ENCODE measurements at places on chromosomes 12 and 14.
A peak's percentile ranks its signal among the peaks of the same experiment; 100 is the strongest.

DNA sequence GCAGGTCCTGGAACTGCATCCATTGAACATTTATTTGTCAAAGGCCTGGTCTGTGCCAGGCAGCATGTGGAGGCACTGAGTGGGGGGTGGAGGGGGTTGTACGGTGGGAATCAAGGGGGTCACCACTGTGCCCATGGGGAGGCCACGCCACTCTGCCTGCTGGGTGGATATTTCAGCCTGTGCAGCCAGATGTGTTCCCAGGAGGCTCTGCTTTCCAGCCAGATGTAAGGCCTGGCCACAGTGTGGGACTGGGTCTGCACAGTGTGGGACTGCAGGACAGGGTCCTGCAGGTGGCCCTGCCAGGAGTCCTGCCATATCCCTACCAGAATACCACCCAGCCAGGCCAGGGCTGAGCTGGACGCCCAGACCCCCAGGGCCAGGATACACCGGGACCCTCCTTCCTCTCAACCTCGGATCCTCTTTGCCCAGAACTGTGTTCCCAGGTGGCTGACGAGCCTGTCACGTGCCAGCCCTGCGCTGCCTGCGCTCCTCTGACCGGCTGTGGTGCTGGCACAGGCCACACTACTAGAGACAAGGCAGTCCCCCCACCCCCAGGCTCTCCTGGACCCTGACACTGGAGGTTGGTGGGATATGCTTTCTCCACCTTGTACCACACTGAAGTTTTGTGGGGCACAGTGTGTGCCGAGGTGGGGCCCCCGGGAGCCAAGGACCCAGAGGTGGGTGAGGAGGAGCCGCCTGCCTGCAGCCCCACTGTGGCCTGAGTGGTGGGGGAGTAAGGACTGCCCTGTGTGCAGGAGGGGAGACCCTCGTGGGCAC is 17.5 kb downstream of the XRCC3 start:
- no peak for DNase-seq

GRCh38 chr14:50826681-50827080 is 4.3 kb downstream of the NIN start:
- DNase-seq = no peak

DNA sequence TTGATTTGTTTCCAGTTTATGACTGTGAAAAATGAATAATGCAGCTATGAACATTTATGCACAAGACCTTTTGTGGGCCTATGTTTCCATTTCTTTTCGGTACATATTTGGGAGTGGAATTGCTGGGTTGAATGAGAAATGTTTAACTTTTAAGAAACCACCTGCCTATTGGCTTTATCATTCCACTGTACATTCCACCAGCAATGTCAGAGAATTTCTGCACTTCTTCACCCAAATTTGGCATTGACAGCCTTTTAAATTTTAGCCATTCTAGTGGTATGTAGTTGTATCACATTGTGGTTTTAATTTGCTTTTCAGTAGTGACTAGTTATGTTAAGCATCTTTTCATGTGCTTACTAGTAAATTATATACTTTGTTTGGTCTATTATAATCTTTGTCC is 317.0 kb upstream of the TMTC1 start:
- DNase-seq = peak; percentile 6

DNA sequence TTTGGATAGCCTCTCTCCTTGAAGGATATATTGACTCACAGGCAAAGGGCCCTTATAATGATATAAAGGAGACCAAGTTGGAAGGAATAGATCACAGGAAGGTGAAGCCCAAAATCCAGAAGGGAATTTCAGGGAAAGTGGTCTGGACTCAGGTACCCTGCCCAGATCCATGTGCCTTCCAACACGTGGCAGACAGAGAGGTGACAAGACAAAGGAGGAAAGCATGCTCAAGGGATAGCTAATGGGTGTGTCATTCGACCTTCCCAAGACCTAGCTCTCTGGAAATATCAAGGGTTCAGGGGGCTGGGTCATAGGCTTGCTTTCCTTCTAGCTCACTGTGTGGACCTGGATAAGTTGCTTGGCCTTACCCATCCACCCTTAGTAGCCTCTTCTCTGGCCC is 214.3 kb downstream of the ZFP36L1 start:
- no peak for DNase-seq

- DNase-seq = no peak
Measured at GRCh38 chr14:101535232-101535631, 26.1 kb upstream of the DIO3 start.

GRCh38 chr12:120286768-120287490 is 4.8 kb downstream of the RNU4-2 start:
- DNase-seq = no peak

DNA sequence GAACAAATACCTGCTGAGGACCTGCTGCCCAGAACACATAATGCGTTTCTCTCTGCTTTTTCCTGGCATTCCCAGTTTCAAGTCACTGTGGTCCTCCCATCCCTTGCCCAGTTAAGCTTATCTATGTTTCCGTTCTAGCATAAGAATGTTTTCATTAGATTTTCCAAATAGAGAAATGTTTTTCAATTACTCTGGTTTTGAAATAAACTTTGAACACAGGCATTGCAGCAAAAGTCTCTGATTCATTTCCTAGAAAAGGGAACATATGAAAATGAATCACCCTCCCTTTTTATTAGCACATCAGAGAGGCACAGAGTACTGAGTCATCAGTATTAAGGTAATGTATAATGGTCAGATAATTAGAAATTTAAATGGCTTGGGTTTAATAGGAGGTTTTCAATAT is 201.1 kb upstream of the TMEM260 start:
- peak; percentile 85 for DNase-seq

DNA sequence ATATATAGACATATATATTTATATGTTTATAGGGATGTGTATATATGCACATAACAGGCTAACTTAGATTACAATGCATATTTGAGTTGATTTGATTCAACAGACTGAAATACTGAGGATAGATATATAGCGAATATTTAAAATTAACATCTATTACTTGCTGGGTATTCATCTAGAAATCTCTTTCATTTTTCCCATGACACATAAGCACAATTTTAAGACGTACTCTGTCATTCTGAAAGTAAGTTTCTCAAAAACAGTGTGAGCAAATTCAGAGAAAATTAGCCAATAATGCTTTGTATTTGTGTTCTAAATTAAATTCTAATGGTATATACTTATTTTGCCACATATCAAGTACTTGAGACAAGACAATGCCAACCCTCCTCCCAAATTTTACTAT is 907.5 kb upstream of the MDGA2 start:
- DNase-seq = no peak

DNA sequence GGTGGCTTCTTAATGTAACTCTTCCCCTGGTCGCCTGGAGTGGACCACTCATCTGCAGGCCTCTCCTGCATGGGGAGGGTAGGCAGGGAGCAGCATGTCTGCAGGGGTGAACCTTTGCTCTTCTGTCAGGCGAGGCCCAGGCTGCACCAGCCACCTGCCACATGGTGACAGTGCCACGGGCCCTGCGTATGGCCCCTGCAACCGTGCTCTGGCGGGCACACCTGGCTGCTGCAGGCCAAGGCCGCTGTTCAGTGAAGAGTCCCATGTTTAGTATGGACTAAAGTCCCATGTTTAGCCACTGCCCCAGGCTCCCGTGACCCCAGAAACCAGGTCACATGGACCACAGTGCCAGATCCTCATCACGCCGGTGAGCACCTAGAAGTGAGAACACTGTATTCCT is 187.0 kb downstream of the ADGRD1 start:
- DNase-seq = no peak

DNA sequence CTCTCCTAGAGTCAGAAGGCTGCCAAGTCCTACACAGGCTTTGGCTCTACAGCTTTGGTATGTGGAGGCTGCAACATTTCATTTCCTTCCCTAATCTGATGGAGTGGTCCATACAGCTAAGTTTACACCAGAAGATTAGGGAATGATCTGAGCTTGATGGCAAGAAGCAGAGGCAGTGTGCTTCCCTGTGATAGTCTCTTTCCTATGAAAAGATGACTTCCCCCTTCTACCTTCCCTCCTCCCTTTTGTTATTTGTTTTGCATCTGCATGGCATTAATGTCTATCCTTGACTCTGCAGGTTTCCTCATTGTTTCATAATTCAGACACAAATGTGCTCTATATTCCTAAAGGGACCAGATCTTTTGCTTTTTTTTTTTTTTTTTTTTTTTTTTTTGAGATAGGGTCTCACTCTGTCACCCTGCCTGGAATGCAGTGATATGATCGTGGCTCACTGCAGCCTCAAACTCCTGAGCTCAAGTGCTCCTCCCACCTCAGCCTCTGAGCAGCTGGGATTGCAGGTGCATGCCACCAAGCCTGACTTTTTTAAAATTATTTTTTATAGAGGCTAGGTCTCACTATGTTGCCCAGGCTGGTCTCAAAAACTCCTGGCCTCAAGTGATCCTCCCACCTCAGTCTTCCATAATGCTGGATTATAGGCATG is 76.3 kb downstream of the GRIP1 start:
- DNase-seq = no peak

DNA sequence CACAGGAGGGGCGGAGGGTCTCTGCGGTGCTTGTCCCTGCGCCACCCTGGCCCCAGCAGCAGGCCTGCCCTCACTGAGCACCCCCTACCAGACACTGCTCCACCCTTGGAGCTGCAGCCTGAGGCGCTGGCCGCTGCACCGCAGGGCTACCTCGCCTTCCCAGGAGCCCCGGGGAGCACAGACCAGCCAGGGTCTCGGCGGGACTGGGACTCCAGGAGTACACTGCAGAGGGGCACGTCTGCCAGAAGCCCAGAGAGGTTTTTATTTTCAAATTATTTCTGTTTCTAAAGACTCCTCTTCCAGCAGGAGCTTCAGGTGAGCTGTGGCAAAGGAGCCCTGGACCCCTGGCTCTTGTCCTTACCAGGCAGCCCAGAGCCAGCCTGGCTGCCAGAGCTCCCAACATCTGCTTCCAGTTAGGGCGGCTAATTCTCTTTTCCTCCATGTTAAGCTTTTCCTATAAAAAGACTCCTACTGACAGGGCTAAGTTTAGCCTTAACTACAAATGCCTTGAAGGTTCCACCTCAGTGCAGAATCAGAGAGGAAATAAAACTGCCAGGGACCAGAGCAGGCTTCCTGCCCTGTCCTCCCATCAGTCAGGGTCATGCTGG is 26.4 kb downstream of the DEGS2 start:
- DNase-seq = no peak

DNA sequence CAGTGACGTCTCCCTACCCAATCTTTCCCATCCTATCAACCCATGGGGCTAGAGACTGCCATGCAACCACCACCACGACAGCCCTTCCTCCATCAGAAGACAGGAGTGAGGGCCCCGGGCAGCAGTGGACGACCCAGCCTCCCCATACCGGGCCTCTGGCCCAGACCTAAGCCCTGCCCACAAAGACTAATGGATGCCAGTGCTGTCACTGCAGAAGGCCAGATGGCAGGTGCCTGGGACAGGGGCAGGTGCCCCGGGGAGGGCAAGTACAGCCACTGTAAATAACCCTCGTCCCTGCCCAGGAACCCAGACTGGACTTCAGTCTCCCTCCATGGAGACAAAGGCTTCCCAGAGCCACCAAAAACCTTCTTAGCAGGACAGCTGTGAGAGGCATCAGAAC is 20.3 kb upstream of the HSPB8 start:
- DNase-seq = no peak

- DNase-seq = peak; percentile 55
Measured at GRCh38 chr14:54935958-54936357, 33.3 kb upstream of the GCH1 start.

GRCh38 chr14:75249251-75249957 is 29.2 kb upstream of the FOS start:
- DNase-seq = no peak

DNA sequence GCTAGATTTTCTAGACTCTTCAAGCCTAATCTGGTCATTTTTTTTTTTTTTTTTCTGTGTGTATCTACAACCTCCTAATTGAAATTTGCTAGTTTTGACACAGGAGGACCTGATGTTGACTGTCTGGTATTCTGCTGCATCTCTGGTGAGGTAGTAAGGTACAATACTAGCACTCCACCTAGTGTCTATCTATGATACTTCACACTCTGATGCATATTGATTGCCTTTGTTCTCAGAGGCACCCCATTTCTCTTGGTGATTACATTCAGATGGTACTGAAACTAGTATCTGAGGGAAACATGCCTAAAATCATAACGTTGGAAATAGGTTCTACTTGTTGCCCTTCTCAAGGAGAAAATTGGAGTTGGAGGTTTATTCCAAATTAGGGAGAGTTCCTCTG is 930.5 kb upstream of the NOVA1 start:
- peak; percentile 65 for DNase-seq

DNA sequence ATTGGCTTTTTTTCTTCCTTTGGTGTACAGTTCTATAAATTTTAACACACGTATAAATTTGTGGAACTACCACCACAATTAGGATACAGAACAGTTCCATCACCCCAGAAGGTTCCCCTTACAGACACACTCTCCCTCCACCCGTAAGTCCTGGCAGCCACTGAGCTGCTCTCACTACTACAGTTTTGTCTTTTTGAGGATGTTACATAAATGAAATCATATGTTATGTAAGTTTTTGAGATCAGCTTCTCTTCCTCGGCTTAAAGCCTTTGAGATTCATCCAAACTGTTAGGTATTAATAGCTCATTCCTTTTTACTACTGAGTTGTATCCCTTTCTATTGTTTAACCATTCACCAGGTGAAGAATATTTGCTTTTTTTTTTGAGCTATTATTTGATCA is 74.3 kb upstream of the SLC24A4 start:
- no peak for DNase-seq

GRCh38 chr14:96090441-96091148 is 51.4 kb downstream of the C14orf132 start:
- DNase-seq = no peak

DNA sequence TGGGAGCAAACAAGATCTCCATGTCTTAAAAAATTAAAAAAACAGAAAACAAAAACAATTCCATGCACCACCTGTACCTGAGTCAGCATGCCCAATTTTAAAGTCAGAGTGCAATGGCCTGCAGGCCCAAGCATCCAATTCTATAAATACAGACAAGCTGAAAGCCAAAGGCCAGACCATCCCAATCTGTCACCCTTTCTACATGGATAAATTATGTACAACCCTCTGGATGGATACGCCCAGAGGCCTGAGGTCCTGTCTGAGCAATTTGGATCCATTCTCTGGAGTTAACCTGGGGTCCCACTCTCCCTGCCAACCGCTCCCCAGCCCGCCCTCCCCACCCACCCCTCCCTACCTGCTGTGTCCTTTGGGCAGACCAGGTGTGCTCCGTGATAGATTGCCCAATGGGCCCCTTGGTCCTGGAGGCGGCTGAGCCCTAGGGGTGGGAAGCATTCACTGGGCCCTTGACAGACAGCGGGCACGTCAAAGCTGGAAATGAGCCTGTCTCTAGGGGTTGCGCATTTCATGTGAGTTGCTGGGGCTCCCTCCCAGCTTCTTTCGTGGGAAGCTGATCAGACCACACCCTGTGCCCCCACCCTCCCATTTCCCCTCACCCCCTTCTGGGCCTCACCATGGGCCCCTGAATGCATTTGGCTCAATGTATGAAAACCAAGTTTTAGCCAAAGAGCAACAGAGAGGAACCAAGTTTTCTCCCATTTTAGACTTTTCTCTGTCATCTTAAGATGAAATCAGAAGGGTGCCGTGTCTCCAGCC is 171.3 kb downstream of the BCL11B start:
- no peak for DNase-seq

GRCh38 chr12:53657041-53657440 is 18.8 kb downstream of the ATP5MC2 start:
- DNase-seq = no peak

GRCh38 chr12:54033106-54033979 is 493 bp downstream of the HOXC5 start:
- DNase-seq = no peak

- DNase-seq = no peak
Measured at GRCh38 chr12:42104087-42104486, 40.6 kb downstream of the GXYLT1 start.

- peak; percentile 16 for DNase-seq
Measured at GRCh38 chr12:51246254-51246853, 7.7 kb downstream of the DAZAP2 start.
